Suprapubic skin (tissue), 4 donors: ENCODE measurements at places on chromosomes 3 and 15.

- no peaks in the 10 kb centered on the region for H3K4me1 ChIP-seq
- peaks cover 2% of the 10 kb centered on the region for H3K27me3 ChIP-seq
- H3K27ac ChIP-seq, result no peak overlapping the region
- no peaks in the 10 kb centered on the region for H3K36me3 ChIP-seq
- DNase-seq, result no peak
- no peak overlapping the region for H3K4me3 ChIP-seq
Measured at GRCh38 chr15:73732930-73733329, 20.2 kb downstream of the INSYN1 start.

DNA sequence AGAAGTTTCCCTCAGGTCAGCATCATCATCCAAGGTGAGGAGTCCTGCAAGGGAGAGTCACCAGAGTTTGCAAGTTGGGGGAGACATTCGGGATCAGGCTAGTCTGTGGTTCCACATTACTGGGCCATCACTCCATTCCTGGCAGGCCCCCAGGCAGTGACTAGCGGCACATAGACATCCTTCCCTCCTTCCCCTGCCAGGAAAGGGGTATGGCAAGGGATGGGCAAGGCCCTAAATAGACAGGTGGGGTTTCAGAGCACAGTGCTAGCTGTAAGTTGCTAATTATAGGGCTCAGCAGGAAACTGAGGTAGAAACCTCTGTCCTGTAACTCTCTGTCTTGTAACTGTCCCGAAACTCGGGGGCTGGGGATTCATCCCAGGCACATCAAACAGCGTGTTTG is 215.2 kb upstream of the ROPN1 start:
- no peaks in the 10 kb centered on the region for H3K36me3 ChIP-seq
- no peaks in the 10 kb centered on the region for H3K27me3 ChIP-seq
- no peak overlapping the region for H3K4me3 ChIP-seq
- H3K27ac ChIP-seq, result no peak overlapping the region

GRCh38 chr3:5233026-5233425 is 45.5 kb downstream of the EDEM1 start:
- DNase-seq, result no peak
- H3K36me3 ChIP-seq, result no peaks in the 10 kb centered on the region
- peaks cover 7% of the 10 kb centered on the region for H3K4me1 ChIP-seq
- no peak overlapping the region for H3K4me3 ChIP-seq
- peaks cover 6% of the 10 kb centered on the region for H3K27me3 ChIP-seq

GRCh38 chr15:90691982-90692773 is 25.0 kb upstream of the BLM start:
- H3K27ac ChIP-seq, result no peak overlapping the region
- no peak for DNase-seq
- H3K4me3 ChIP-seq, result no peak overlapping the region
- no peaks in the 10 kb centered on the region for H3K36me3 ChIP-seq
